Brain (organoid and tissue), 16 donors: ENCODE measurements at places on chromosomes 3 and 15.

GRCh38 chr15:49188933-49189332, 18.9 kb downstream of the GALK2 start:
- DNase-seq: no peak

DNA sequence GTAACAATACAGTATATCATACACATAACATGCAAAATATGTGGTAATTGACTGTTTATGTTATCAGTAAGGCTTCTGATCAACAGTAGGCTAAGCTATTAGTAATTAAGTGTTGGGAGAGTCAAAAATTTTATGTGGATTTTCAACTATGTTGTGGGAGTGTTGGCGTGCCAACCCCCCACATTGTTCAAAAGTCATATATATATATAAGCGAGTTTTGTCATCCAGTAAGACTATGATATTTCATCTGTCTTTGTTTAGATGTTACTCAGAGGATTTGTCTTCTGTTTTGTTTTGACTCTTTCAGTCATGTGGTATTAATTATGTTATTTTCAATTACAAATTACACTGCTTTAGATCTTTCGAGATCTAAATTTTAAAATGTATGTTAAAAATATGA, 51.0 kb upstream of the RAP2B start:
- no peak for DNase-seq

DNA sequence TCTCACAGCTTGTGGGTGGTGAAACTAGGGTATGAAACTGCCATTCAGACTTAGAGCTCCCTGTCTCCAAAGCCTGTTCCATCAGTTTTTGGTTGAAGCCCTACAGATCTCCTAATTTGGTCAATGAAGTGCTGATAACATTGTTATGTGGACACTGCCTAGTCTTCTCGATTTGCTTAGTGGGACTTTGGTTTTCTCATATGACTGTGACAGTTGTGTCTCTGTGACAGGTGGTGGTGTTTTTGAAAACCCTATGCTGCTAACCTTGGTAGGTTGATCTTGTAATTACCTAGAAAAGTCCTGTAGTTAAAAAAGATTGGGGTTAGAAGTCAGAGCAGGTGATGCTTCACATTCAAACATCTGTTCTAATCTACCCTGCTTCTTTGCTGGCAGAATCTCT, 9.2 kb downstream of the PPM1L start:
- no peak for DNase-seq

- no peak for DNase-seq
These were observed 31.7 kb downstream of the GPR149 start for GRCh38 chr3:154398084-154398967.

GRCh38 chr3:98172621-98173020, 6.1 kb downstream of the OR5H15 start:
- no peak for DNase-seq

DNA sequence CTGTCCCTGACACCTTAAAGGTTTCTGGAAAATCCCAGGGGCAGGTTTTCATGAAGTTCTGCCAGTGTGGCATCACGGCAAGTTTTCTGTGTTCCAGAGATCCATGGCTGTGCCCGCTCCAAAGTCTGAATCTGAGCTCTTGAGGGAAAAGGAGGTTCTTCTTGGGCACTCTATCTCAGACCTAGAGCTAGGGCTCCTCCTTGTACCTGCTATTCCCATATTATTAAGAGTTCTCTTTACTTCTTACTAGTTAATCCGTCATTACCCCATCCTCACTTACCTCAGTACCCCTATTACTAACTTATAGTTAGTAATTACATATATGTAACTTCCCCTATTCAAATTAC, 5.9 kb upstream of the TRA2B start:
- no peak for DNase-seq

- DNase-seq: no peak
These were observed 46.1 kb downstream of the SLC9C1 start for GRCh38 chr3:112247900-112248299.

DNA sequence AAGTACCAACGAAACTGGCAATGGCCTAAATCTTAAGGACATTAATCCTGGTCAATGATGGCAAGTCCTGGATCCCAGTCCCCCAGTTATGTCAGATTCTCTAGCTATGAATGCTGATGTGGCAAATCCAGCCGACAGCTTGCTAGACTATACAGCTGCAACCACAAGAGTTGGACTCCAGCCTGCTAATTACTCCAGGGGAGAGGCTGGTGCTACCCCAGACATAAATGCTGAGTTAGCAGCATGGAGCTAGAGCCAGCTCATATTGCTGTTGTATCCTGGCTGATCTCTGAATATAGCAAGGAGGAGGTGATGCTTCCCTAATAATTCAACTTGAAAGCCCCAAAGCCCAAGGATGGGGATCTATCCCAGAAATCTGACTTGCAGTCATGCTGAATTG, 207.1 kb downstream of the LRRN1 start:
- DNase-seq: no peak

DNA sequence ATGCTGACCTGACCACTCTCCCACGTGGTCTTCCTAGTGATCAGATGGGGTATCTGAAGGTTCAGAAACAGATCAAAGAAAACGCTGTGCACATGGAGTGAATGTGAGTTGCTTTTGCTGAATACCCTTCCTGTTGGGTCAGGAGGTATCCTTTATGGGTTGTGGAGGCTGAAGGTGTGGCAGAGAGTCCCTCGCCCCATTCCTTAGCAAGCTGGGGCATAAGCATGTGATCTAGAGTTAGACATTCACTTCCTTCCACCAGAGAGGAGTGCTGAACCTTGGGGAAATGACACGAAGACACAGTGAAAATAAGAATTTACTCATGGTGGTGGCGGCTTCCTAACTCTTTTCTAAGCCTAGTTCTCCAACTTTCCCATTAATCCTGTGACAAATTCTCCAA, 27.8 kb upstream of the SPTBN5 start:
- no peak for DNase-seq
